Left renal cortex interstitium (tissue), 4 donors: ENCODE measurements at places on chromosomes 1 and 21. TPM values are rescaled to one million over a fixed set of nuclear protein-coding genes. Genes with fewer than 3 reads are reported as not detected.

DNA sequence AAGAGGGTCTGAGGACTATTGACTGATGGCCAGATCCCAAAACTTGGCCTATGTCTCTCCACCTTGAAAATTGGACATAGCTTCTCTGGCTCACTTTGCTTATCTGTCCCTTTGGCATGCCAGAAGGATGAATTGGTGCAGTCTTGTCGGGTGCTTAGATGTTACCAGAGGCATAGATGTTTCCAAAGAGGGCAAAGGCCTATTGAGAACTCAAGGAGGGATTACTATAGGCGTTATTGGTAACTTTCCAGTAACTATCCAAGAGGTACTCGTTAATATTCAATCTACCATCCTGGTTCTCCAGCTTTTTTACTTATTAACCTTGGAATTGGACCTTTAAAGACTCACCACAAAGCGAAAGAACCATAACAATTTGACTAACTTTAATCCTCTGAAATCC, 368.3 kb upstream of the ESRRG start:
- DNase-seq: no peak

GRCh38 chr1:55703726-55704363, 488.7 kb upstream of the USP24 start:
- no peak for DNase-seq

DNA sequence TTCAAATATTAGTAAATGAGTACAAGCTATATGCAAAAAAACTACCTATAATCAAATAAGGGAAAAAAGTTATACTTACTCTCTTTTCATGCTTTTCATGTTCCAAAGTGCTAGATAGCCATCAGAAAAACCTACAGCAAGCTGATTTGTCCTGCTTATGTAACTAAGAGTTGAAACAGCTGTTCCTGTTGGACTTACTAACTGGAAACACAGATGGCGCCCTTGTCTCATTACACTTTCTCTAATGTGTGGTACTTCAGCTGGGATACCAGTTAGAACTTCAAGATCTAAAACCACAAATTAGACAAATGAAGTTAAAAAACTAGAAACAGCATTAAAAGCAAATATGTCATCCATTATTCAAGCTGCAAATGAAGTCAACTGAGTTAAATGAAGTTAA, 24.3 kb downstream of the AHCTF1 start:
- DNase-seq: peak; percentile 8

- DNase-seq: no peak
These were observed 664 bp downstream of the LRRC47 start for GRCh38 chr1:3795453-3796214.

GRCh38 chr1:229221106-229222019, 49.5 kb upstream of the RAB4A start:
- DNase-seq: no peak

GRCh38 chr1:159214149-159214760, 9.6 kb downstream of the ACKR1 start:
- no peak for DNase-seq

DNA sequence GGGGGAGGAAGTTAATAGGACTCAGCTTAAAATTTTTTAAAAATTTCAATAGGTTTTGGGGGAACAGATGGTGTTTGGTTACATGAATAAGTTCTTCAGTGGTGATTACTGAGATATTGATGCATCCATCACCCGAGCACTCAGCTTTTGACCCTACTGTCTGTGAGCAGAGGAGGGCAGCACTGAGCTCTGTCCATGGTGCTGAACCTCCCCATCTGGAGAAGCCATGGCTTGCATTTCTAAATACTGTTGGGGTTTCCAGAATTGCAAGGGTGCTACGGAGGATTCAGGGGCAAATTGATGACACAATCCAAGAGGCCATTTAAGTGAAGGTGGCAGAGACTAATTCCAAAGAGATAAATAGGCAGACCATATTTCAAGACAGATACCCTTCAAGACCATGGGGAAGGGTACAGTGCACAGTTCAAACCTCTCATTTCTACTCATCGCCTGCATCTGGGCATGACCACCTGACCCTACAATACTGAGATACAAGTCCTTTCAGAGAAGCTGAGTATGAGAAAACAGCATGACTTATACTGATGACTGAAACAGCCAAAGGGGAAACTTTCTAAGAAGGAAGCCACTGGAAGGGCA, 17.2 kb downstream of the SYT2 start:
- no peak for DNase-seq

GRCh38 chr1:234144901-234145300, 228.4 kb upstream of the COA6 start:
- no peak for DNase-seq

- no peak for DNase-seq
These were observed 18.5 kb downstream of the OPTC start for GRCh38 chr1:203512517-203512847.

DNA sequence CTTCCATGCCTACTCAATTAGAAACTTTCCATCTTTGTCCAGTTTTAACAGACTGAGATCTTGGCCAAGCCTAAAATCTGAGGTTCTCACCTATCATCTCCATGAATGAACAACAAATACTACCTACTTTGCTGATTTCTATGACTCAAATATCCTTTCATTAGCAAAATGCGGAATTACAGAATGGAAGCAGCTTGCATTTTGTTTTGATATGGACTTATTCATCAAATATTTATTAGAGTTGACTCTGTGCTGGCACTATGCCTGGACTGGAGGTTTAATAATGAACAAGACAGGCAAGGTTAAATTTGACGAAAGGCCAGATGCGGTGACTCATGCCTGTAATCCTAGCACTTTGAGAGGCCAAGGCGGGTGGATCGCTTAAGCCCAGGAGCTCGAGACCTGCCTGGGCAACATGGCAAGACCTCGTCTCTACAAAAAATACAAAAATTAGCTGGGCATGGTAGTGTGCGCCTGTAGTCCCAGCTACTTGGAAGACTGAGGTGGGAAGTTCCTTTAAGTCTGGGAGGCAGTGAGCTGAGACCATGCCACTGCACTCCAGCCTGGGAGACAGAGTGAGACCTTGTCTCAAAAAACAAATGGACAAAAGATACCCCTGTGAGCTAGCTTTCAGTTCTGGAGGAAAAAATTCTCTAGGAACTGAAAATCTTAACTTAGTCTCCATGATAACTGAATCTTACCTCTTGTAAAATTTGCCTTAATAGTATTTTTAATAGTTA, 29.4 kb upstream of the SOD1 start:
- DNase-seq: no peak

DNA sequence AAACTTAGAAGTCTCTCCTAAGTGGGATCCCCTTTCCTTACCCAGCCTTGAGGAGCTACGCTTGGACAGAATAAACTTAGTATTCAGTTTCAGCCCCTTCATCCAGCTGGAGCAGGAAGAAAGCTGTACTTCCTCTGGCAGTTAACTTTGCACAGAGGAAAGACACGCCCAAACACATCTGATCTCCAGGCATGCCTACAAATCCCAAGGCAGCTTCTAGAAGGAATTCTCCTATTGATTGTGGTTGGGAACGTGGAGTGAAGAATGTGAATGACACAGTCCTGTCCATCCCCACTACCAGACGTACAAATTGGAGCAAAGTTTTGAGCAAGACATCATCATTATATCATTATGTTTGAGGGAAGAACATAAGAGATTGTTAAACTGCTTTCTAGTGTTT, 6.6 kb upstream of the AK4 start:
- DNase-seq: no peak

DNA sequence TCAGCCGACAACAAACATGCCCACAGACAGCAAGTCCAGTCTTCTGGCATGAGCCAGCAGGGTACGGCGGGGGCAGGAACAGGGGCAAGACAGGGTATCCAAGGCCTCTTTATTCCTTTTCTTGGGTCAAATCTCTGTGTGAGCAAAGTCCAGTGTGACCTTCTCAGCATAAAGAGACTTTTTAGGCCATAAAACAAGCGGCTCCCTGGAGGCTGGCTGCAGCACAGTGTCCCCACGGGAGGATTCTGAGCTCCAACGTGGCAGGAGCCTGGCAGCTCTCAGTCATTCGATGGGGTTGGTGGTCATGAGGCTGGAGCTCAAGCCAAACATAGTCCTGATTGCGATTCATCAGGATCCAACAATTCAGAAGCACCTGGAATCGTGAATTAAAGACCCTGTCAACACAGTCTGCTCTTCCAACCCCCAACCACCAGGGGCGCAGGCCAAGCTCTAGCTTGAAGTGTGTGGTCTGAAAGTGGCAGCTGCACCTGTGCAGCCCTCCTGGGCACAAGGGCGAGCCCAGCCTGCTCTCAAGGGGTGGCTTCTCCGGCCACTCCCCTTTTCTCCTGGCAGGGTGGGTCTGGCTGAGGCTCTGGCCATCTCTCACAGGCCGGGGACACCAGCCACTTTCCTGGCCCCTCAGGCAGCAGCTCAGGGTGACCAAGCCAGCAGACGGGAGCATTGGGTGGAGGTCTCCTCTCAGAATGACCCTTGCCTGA, 62.1 kb downstream of the SLC66A1 start:
- no peak for DNase-seq

DNA sequence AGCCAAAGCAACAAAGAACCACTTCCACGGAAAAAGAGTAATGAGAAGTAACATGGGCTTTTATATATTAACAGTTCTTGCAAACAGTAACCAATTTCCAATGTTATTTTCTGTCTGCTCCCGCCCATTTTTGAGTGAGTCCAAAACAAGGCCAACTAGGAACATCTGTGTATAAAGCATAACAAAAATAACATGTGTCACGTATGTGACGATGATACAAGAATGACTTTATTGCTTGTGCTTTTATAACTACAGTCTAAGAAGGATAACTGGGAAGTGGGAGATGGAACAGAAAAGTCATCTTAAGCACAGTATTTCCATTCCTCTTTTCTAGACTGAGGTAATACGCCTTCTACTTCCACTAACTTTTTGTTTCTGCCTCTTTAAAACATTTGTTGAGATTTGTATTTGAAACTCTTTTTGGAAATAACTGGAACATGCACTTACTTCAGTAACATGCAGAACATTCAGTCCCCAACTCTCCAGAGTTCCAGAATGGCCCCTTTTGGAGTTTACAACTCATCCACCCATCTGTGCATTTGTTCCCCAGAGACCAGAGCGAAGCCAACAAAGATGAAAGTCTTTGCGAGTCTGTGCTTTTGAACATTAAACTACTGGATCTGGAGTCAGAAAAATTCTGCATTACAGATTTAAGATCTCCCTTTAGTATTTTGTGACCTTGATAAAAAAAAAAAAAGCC, 143.0 kb upstream of the ZRANB2 start:
- no peak for DNase-seq

DNA sequence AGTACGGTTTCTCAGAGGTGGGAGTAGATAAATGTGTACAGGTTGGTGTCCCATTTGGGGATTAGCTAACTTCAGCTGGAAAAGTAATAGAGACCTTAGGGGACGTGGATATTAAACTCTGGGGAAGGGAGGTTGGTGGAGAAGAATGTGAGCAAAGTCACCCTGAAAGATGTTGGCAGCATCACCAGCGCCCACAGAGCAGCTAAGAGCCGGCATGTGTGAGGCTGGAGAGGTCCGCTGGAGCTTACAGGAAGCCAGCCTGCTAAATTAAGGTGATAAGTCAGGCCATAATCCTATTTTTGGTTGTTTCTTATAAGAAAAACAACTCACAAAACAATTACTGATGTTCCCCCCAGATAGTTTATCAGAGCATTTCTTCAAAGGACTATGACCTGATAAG, 12.2 kb downstream of the PTGFRN start:
- DNase-seq: no peak

GRCh38 chr1:245166471-245166885, 11.7 kb downstream of the KIF26B start:
- no peak for DNase-seq

- DNase-seq: peak; percentile 70
These were observed 11.1 kb upstream of the S100A11 start for GRCh38 chr1:152047730-152048415.

DNA sequence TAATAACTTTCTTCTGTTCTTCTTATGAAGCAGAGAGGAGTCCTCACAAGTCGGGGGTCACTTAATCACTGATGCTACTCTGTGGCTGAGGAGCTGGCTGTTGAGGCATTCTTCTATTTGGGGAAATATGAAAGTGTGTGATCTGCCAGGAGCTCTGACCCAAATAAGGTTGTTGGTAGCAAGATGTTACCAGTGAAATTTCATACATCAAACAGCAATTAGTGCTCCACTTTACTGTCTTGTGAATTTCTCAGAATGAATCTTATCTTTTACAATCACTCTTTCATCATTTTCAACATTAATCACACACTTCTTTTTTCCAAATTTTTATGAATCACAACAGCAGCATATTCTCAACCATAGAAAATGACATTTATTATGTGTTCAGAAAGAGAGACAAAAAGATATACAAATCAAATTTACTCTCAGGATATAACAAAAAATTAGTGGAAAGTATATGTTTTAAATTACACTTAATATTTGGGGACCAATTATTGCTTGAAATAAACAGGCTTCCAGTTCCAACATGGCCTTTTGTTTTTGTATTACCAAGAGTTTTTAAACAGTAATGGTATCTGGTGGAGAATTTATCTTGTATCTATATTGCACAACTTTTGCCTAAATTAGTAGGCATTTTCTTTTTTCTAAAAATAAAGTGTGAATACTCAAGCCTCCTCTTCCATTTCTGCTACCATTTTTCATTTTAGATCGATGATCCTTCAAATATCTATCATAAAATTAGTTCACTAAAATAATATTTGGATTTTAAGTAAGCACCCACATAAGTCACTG, 9.6 kb downstream of the PTGER3 start:
- no peak for DNase-seq

DNA sequence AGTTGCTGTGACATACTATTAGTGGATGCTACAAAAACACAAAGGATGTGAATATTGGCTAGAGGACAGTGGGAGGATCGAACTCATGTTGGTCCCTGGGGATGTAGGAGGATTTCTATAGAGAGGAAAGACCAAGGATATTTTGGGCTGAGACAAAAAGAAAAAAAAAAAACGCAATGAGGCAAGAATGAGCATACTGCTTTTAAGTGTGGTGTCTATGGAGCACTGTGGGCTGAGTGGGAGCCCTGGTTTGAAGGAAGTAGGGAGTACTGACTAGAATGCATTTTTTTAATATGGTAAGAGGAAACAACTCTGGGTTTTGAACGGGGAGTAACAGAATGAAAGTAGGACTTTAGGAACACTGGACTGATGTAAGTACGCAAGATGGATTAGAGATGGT, 450.7 kb downstream of the NEGR1 start:
- no peak for DNase-seq

- DNase-seq: no peak
These were observed 392.7 kb upstream of the LRRC7 start for GRCh38 chr1:69175053-69175452.

- no peak for DNase-seq
These were observed 15.9 kb upstream of the TTF2 start for GRCh38 chr1:117044217-117044616.

- no peak for DNase-seq
These were observed 8.4 kb upstream of the CROCC start for GRCh38 chr1:16913181-16913832.

KRTAP24-1 gene
- not detected for polyA plus RNA-seq

STUM gene
- polyA plus RNA-seq: 1.5 TPM

SPRR2B gene
- polyA plus RNA-seq: not detected

ZBTB8A gene
- polyA plus RNA-seq: 15.7 TPM

ENTREP3 gene
- 29.8 TPM for polyA plus RNA-seq

TP73 gene
- 0.51 TPM for polyA plus RNA-seq

HTR6 gene
- 0.97 TPM for polyA plus RNA-seq

CLDN17 gene
- not detected for polyA plus RNA-seq
